Inflammatory macrophage treated with lipopolysaccharide for 1 hour (primary cell): ENCODE measurements at places on chromosomes 4 and X.
A peak's percentile ranks its signal among the peaks of the same experiment; 100 is the strongest.

DNA sequence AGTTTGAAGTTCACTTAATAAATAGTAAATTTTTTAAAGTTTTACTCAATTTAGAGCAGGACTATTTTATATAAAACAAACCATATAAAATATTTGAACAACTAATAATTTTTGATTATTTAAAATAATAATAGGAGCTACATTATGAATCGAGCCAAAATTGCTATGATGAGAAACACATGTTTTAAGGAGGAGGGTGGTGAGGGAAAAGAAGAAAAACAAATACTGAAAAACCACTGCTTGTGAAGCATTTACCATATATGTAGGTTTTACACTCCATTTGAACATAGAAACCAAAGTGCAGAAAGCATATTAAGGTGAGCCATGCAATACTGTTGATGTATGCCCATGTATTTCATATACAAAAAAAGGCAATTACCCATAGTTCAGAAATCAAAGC, 448.9 kb downstream of the FSTL5 start:
- no peak for DNase-seq

DNA sequence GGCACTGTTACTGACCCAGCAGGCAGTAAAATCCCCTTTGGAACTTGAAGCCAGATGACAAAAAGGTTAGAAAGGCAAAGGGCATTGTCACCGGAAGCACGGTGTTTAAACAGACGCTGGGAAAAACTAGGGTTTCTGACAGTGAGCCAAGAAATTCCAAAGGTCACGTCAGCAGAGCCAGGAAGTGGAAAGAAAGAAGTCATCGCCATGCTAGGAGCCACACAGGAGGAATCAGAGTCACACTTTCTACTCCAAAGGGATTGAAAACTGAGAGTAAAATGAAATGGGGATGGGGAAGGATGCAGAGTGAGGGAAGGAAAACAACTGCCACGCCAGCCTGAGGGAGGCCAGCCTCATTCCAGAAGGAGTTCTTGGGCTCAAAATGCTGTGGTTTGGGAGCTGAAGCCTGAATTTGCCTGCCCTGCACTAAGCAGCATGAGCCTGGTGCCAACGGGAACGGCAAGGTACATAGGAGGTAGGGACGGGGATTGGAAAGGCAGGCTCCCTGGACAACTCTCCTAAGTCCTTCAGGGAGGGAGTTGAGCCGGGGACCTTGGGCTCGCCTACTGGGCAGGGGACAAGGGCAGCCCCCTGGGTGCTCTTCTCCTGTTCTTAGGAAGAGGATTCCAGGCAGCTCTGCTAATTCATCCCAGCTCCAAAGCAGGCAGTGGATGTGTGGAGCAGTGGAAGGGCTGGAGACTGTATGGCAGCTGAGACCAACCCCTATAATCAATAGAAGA, 66.8 kb downstream of the SOWAHB start:
- DNase-seq = no peak

- no peak for DNase-seq
Observed at GRCh38 chr4:68719075-68719473, 48.6 kb upstream of the UGT2B15 start.

DNA sequence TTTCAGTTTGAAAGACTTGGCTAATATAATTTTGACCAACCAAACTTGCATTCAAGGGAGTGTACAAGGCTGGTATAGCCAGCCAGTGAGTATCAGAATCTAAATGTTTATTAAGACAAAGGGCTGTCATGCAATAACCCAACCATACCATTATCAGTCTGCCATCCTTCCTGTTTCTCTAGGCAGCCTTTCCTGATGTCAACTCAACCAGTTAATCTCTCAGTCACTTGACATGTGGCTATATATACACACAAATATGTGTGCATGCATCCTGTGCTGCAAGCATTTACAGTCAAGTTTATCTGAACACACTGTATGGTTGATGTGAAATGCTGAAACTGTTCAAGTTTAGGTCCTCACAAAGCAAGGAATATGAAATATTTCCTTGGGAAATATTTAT, 17.2 kb downstream of the BTK start:
- DNase-seq = no peak

DNA sequence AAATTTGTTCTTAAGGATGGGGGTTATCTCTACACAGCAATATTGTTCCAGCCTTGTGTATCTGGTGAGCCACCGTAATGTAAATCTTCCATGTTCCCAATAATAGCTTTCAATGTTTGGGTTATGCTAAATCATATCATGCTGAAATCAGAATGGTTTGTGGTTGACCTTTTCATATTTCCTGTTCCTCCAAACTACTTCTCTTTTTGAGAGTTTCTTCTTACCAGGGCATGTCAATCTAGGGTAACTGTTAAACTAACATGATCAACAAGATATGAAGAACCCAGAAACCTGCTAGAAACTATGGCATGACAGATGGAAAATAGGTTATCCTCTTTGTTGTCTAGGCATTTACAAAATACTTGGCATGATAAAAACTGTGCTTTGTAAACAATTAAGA, 22.0 kb downstream of the TNMD start:
- peak; percentile 16 for DNase-seq

GRCh38 chrX:20067709-20068561, 48.8 kb downstream of the MAP7D2 start:
- peak; percentile 39 for DNase-seq

GRCh38 chrX:100659431-100660137, 15.6 kb downstream of the SRPX2 start:
- no peak for DNase-seq

GRCh38 chrX:46140272-46140671, 404.9 kb downstream of the ZNF674 start:
- no peak for DNase-seq

DNA sequence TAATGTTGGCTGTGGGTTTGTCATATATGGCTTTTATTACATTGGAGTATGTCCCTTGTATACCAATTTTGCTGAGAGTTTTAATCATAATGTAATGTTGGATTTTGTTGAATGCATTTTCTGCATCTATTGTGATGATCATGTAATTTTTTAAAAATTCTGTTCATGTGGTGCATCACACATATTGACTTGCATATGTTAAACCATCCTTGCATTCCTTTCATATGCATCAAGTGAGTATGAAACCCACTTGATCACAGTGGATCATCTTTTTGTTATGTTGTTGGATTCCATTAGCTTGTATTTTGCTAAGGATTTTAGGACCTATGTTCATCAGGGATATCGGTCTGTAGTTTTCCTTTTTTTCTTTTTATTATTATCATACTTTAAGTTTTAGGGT, 12.1 kb downstream of the HEPH start:
- DNase-seq = no peak
